Thoracic aorta (tissue), 2 donors: ENCODE measurements at places on chromosomes 4 and X. TPM values are rescaled to one million over a fixed set of nuclear protein-coding genes. Genes with fewer than 3 reads are reported as not detected.

DNA sequence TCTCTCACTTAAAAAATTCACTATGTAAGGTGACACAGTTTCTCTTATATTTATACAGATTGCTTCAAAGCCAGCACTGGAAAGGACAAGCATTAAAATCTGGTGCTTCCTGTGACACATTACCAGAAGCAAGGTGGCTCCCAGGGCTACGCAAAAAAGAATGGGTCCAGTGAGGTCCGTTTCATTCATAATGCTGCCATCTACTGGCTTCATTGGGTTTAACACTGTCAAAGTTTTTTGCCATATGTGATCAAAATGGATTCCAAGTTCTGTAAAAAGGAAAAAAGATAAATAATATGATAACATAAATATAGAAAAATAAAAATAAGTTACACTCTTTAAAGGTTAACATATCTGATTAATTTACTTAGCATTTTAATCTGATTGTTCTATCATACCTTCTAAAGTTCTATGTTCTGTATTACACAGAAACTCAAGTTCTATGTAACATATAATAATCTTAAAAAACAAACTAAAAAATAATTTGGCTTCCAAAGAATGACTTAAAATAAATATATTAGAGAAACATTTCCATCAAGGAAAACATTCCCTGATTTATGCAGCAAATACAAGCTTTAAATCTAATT lies 22.1 kb downstream of the YIPF7 start:
- no peak for DNase-seq

DNA sequence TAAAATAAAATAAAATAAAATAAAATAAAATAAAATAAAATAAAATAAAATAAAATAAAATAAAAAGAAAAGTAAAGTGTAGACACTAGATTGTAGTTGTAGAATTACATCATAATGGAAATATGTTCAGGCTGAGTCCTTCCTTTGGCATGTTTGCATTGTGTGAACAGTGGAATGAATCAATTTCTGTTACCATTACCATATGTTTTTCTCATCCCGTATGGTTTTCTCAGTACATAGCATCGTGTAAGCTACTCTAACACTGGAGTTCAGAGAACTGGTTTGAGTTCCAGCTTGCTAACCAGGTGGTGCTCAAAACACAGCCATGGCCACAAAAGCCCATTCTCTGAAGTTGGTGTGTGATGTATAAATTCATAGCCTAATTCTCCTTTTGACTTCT lies 45.9 kb downstream of the USP11 start:
- no peak for DNase-seq

Gene SLITRK4
- 8.7 TPM for total RNA-seq

Gene SMR3B
- total RNA-seq: not detected

- no peak for DNase-seq
Observed at GRCh38 chr4:40511036-40511614, 118.5 kb downstream of the RBM47 start.

GRCh38 chr4:24196785-24197184 lies 306.9 kb upstream of the PPARGC1A start:
- no peak for DNase-seq

DNA sequence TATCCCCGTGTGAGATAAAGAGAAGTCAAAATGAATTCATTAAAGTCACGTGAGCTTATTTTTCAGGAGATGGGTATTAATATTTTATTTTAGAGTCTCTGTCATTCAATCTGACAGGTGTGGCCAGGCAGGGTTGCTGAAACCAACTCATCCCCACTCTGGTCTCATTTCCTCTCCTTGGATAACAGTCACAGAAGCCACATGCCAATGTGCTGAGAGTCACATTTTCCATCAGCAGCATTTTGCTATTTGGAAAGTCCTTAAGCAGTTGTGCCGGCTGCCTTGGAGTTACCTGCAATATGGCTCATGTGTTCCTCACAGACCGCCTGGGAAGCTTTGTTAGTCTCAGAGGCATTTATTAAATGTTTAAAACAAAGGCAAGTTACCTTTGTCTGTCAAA lies 302.3 kb downstream of the DCHS2 start:
- DNase-seq: no peak

Gene NIPAL1
- total RNA-seq: 2.4 TPM

DNA sequence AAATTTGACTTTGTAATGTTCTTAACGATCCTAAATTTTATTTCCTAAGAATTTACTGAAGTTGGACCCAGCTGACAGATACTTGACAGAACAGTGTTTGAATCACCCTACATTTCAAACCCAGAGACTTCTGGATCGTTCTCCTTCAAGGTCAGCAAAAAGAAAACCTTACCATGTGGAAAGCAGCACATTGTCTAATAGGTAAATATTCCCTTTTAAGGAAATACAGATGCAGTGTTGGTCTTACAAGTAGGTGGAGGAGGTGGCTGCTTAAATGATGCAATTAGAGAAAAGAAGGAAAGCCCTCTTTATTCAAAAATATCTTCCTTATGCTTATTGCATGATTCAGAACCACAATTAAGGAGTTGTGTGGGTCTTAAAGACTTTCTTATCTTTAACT lies 73.5 kb downstream of the RS1 start:
- no peak for DNase-seq

Gene FGFBP1
- total RNA-seq: not detected

GRCh38 chr4:38531141-38531727 lies 132.8 kb upstream of the KLF3 start:
- DNase-seq: no peak

Gene SMAD1
- total RNA-seq: 39.9 TPM

Gene AVPR2
- total RNA-seq: not detected

- DNase-seq: no peak
Observed at GRCh38 chrX:72031118-72031517, 100.6 kb downstream of the RTL5 start.

DNA sequence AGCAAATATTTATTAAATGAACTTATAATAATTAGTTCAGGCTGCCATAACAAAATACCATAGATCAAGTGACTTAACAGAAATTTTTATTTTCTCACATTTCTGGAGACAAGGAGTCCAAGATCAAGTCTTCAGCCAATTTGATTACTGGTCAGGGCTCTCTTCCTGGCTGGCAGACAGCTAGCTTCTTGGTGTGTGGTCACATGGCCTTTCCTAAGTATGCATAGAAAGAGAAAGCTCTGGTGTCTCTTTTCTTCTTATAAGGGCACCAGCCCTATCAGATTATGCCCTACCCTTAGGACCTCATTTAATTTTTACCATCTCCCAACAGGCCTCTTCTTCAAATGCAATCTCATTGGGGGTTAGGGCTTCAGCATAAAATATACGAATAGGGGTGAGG lies 438.5 kb upstream of the INTU start:
- DNase-seq: no peak

- DNase-seq: no peak
Observed at GRCh38 chr4:74134500-74134852, 23.4 kb upstream of the MTHFD2L start.

DNA sequence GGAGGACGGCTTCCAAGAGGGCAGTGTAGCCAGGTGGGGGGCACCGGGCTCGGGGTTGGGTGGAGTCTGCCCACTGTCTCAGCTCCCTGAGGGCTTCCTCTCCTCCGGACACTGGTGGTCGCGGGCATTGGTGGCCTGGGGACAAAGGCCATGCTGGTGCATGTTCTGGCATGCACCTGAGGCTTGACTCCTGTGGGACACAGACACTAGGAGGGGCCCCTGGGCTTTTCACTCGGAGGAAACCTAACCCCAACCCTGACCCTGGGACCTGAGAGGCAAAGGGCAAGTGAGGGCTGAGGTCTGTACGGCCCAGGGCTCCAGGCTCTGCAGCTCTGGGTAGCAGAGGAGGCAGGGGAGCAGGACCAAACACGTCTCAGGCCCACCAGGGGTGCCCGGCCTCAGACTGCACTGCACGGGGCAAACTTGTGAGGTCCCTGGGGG lies 22.3 kb upstream of the FGFR3 start:
- no peak for DNase-seq

Gene CLGN
- not detected for total RNA-seq

DNA sequence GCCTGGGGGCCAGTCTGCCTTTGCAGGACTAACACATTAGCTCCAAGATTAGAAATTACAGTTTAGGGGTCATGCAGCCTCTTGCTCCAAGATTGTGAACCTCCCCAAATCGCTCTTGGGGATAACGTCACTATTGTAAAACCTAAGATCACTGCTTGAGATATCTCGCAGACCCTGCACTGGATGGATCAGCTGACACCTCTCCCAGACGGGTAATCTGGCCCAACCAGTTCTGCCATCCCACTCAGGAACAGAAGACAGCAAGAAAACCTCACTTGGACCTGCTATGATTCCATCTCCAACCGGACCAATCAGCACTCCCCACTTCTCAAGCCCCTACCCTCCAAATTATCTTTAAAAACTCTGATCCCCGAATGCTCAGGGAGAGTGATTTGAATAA lies 431.2 kb downstream of the GPM6A start:
- DNase-seq: no peak

GRCh38 chr4:105605493-105605892 lies 53.1 kb downstream of the ARHGEF38 start:
- DNase-seq: no peak

Gene TLR2
- total RNA-seq: 68.5 TPM

Gene UCHL1
- total RNA-seq: 64.7 TPM

- no peak for DNase-seq
Observed at GRCh38 chr4:99436976-99437722, 2.0 kb upstream of the ADH7 start.

- DNase-seq: no peak
Observed at GRCh38 chr4:118989098-118990080, 100.7 kb downstream of the SYNPO2 start.

GRCh38 chr4:88211473-88212252 lies 53.2 kb upstream of the ABCG2 start:
- no peak for DNase-seq

- no peak for DNase-seq
Observed at GRCh38 chrX:39595977-39596376, 501.8 kb downstream of the BCOR start.

- DNase-seq: no peak
Observed at GRCh38 chr4:76203541-76203940, 10.1 kb downstream of the SCARB2 start.

GRCh38 chr4:1137063-1137776 lies 23.9 kb upstream of the RNF212 start:
- DNase-seq: no peak

DNA sequence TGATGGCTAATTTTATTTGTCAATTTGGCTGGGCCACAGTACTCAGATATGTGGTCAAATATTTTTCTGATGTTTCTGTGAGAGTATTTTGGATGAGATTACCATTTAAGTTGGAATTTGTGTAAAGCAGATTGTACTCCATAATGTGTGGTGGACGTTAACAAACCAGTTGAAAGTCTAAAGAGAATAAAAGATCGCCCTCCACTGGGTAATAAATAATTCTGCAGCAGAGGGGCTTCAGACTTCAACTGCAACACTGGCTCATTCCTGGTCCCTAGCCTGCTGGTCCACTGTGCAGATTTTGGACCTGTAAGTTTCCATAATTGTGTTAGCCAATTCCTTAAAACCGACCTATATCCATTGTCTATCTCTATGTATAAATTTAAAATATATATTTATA lies 540.3 kb downstream of the PCDH18 start:
- DNase-seq: no peak

Gene SLC7A11
- 2.6 TPM for total RNA-seq

- DNase-seq: no peak
Observed at GRCh38 chrX:69093960-69094871, 71.0 kb downstream of the PJA1 start.

Gene BRCC3
- total RNA-seq: 6.2 TPM

- DNase-seq: no peak
Observed at GRCh38 chr4:183300070-183300469, 20.0 kb downstream of the CLDN22 start.

DNA sequence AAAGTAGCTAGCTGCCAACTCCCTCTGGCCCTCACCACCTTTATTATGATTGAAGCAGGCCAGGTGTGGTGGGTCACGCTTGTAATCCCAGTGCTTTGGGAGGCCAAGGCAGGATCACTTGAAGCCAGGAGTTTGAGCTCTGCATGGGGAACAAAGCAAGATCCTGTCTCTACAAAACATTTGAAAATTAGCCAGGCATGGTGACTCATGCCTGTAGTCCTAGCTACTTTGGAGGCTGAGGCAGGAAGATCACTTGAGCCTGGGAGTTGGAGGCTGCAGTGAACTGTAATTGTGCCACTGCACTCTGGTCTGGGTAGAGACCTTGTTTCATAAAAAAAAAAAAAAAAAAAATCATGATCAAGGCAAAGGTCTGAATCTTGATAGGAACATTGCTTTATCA lies 467.0 kb upstream of the DIPK2B start:
- DNase-seq: no peak

Gene HADH
- total RNA-seq: 46.1 TPM

- no peak for DNase-seq
Observed at GRCh38 chrX:45803383-45803921, 602.8 kb upstream of the DIPK2B start.

GRCh38 chrX:149825424-149825823 lies 43.7 kb downstream of the MAGEA9 start:
- DNase-seq: no peak
